ENCODE measurements at places on chromosomes 1 and 21.

GRCh38 chr1:162381383-162381782 lies at the start of gene C1orf226:
C1orf226 (plus strand) TSS chr1:162381728; CDS start chr1:162381902, 174 bp downstream.
- DNase-seq: no peak

DNA sequence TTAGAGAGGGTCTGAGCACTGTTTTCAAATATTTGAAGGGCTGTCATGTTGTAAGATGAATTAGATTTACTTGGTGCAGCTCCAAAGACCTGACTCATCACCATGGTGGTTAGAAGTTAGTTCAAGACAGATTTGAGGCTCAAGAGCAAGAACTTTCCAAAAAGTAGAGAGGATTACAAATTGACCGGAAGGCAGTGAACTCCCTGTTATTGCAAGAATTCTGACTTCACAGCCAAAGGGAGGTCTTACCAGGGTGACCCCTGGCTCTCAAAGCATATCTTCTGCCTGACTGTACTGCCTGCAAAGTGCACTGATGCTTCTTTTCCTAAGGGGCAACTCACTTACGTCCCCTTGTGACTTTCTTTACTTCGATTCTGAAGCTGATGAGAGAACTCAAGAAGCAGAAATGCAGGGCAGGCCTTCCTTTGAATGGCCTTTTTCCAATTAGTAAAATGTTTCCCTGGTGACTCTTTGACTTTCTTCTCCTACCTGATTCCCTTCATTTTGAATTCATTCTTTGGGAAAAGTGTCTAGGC lies 86.4 kb downstream of the NAV1 start:
- DNase-seq: no peak

DNA sequence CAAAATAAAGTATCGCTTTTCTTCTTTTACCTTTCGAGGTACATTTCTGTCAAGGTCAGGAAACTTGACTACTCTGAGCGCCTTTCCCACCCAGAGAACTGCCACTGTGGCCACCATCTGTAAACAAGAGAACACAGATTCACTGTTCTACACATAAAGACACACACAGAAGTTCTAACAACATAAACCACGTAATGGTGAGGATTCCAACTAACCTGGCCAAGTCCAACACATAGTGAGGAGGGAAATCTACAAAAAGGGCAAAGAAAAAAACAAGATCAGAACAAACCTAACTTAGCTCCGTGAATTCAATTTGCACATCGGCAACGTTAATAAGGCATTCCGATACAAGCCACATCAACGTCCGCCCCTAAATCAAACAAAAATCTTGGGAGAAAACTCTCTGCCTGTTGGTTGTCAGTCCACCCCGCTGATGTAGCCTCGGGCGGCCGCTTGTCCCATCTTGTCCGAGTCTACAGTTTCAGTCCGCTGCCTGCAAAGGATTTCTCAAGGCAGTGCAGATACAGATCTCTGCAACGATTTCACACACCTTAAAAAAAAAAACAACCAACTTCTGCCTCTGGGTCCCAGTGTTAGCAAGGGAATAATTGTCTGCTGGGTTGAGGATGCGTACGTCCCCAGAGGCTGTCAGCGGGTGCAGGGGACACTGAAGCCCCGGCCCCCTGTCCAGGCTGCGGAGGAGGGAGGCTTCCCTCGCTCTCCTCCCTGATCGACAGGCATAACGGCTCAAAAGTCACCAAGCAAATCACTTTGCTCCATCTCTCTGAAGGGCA lies 1.0 kb downstream of the SLC35D1 start:
- peak; percentile 1 for DNase-seq

- DNase-seq: no peak
Measured at GRCh38 chr1:234476172-234476571, 2.8 kb downstream of the TARBP1 start.

- DNase-seq: no peak
Measured at GRCh38 chr1:184937729-184938128, 36.6 kb downstream of the NIBAN1 start.

DNA sequence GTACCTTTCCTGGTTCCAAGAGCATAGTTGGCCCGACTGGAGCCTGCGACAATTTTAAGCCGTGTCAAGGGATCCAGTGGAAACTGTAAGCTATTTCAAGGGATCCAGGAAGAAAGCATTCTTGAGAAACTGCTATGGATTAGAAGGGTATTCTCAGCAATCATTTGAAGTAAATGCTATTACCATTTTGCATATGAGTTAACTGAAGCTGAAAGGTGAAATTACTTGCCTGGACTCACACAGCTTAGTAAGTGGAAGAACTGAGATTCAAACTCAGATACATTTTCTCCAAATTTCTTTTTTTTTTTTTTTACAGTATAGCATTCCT lies 589 bp downstream of the ZNF684 start:
- DNase-seq: no peak

GRCh38 chr1:107919953-107920352 lies 45.0 kb downstream of the VAV3 start:
- DNase-seq: no peak
